NCI-H82 (cell line): ENCODE measurements at places on chromosomes 13 and 19.
A peak's percentile ranks its signal among the peaks of the same experiment; 100 is the strongest.

DNA sequence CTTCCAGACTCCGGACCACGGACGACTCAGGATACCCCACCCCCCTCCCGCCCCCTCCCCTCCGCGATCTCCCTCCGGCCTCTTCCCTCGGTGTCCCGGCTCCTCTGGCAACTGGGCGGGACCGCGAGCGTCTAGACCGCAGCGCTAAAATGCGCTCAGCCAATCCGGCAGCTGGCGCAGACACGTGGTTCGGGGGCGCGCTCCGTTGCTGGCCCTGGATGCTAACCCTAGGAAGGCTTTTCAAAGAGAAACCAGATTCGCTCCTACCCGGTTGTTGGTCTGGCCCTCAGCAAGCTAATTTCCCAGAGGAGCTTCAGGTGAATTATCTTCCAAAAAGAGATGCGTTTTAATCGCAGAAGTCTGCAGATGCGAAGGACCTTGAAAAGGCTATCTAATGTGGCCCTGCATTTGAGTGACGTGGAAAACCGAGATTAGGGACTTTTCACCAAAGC lies at the start of gene DZIP1:
Gene DZIP1, minus strand, starts transcription at position 106 of the 452 bp plus-strand sequence. CDS start 2,677 bp downstream, outside the sequence.
- peak; percentile 95 for DNase-seq

- no peak for DNase-seq
Measured at GRCh38 chr19:32350471-32350865, 5.1 kb downstream of the ZNF507 start.

GRCh38 chr19:52648336-52649016 lies 10.3 kb upstream of the ZNF83 start:
- DNase-seq = no peak

DNA sequence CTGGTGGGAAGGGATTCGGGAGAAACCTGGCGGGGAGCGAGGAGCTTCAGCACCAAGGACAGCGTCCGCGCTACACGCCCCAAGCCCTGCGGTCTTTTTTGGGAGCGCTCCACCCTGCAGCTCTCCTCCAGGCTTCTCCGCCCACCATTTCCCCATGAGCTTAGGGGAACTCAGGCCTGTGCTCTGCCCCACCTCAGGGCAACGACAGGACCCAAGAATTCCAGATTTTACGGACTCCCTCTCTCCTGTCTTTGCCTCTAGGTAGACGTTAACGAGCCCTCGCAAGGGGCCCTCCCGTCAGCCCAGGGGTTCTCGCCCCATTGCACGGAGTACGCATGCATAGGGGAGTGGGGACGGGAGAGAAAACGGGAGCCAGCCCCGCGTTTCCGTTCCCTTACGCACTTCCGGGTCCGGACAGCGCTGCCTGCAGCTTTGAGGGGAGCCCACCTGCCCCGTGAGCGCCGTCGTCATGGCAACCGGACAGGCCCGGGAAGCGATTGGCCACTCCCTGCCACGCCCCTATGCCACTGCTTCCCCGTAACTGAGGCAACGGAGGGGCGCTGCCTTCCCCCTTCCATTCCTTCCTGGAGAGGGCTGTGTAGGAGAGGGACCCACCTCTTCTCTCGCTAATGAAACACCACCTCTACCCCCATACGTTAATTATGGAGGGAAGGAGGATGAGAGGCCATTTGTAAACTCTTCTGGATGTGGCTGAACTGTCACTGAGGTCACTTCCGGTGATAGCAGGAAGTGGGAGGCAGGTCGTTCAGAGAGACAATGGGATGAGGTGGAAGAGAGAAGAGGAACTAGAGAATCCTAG lies 20.8 kb downstream of the NOVA2 start:
- peak; percentile 97 for DNase-seq

DNA sequence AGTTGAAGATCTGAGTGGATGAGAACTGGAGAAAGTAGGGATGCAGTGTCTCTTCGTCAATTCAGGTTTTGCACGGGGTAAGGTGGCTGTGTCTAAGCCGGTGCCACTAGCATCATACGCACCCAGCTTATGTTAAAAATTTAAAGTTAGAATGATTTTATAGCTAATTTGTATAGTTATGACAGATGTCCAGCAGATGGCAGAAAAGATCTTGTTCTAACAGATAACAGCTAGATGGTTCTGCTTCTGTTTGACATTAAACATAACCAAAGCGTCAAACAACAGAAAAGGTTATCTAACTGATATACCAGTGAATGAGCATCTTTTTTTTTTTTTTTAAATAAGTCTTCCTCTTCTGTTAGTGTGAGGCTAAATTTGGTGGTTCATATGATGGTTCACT lies 18.8 kb upstream of the EDDM13 start:
- peak; percentile 74 for DNase-seq

GRCh38 chr13:76758257-76758656 lies 127.9 kb downstream of the KCTD12 start:
- DNase-seq = no peak

- DNase-seq = no peak
Measured at GRCh38 chr13:52837850-52838249, 10.6 kb downstream of the PCDH8 start.

DNA sequence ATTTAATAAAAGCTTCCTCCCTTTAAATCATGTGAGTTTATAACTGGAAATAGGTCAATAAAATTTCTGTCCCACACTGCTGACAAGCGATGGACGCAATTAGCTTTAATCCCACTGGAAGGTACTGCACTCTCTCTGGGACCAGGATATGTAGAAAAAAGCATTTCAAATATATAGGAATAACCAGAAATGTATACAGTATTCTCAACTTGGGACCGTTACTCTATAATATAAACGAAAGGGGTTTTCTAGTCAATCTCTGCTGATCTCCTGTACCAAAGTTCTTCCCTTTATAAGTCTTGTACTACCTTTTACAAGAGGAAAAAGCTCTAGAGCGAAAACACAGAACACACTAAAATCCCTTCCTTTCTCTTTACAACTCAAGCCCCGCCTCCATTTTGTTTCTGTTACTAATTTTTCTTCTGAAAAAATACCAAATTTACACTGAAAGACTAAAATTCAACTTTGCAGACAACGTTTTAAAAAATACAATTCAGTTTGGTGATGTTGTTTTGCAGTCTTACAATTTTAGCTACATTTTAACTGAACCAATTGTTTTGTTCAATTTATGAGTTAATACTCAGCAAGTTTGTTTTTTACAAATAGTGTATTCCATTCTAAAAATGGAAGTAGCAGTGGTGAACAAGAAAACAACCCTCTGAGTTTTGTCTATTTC lies 1.7 kb upstream of the USPL1 start:
- DNase-seq = peak; percentile 65

DNA sequence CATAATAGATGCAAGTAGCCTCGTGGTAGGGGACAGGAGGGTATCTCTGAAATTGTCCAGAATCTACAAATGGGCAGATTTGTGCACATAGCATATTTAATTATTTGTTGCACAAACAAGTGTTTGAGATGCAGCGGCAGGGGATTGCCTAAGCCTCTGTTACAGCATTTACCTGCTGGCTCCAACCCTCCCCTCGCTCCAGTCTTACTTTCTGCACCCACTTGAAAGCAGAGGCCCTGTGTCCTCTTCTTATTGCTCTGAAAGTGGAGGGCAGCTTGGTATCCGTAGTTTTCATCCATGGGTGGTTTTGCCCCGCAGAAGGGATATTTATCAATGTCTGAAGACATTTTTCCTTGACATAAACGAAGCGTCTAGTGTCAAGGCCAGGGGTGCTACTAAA lies 73.0 kb upstream of the STK24 start:
- no peak for DNase-seq

DNA sequence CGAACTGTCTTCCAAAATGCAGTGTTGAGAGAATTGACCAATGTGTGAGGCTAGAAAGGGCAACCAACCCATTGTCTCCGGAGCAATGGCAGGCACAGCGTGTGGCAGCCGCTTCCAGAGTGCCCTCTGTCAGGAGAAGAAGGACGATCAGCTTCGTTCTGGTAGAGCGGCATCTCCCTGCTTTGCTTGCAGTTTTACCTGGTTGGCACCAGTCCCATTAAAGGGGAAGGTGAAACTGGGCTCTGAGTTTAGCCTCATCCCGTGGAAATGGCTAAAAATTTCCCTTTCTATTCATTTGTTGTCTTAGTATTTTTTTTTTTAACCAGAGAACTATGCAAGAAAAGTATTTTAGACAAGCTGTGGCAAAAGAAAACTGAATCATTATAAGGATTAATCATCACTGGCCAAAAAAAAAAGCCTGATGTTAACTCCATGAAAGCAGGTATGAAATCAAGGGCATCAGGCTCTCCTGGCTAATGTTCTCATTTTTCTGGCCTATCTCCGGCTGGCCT lies 81.5 kb upstream of the SLC7A1 start:
- no peak for DNase-seq

- no peak for DNase-seq
Measured at GRCh38 chr13:112172017-112172416, 105.1 kb downstream of the SOX1 start.

DNA sequence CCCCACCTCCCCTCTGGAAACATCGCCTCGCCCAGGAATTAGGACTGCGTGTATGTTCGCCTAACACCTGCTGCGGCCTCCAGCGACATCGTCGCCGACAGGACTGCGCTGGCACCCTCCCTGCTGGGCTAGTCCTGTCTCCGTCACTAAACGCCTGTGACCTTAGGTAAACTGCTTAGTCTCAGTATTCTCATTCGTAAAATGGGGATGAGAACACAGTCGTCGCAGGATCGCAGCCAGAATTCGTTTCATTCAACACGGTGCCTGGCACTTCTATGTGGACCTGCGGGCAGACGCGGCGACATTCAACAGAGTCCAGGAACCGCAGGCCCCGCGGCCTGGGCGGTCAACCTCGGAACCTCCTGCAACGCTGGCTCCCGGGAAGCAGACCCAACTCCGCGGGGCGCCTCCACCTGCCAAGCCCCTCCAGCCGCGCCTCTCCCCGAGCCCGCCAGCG lies 485 bp downstream of the CRYL1 start:
- DNase-seq = peak; percentile 64

GRCh38 chr13:40368127-40368891 lies 298.1 kb downstream of the FOXO1 start:
- DNase-seq = no peak

- peak; percentile 50 for DNase-seq
Measured at GRCh38 chr13:32660227-32660626, 74.0 kb downstream of the PDS5B start.

- peak; percentile 65 for DNase-seq
Measured at GRCh38 chr13:39035204-39035603, 2.7 kb downstream of the PROSER1 start.

GRCh38 chr19:33465371-33465770 lies 56.2 kb downstream of the PEPD start:
- no peak for DNase-seq

DNA sequence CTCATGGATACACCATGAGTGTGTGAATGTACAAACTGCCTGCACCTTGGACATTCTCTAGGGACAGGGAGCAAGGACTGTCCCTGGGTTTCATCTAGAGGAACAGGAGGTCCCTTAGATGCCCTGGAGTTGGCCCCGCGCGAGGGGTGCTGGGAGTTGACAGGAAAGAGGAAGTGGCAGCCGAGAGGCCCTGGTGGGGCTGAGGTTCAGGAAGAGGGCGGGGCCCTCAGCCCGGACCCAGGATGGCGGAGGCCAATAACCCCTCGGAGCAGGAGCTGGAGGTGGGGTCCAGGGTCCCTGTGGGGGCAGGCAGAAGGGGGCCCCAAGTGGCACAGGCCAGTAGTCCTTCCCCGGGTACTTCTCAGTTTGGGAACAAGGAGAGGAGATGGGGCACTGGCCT lies 6.9 kb downstream of the PKN1 start:
- no peak for DNase-seq

DNA sequence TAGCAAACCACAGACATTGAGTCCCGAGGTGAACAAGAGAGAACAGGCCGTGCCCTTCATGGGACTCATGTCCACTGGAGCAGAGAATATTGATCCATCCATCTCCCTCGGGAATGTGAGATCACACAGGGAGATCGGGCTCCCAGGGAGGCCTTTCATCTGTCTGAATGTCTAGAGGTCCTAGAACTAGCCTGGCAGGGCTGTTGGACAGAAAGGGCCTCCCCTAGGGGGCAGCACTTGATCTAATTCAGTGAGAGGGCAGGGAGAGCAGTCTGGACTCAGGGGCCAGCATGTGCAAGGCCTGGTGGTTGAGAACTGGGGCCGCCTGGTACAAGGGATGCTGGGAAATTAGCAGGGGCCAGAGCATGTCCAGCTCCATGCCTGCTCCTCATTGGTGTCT lies 4.3 kb downstream of the RUVBL2 start:
- DNase-seq = peak; percentile 90

- no peak for DNase-seq
Measured at GRCh38 chr19:3839941-3840340, 28.9 kb downstream of the ZFR2 start.

DNA sequence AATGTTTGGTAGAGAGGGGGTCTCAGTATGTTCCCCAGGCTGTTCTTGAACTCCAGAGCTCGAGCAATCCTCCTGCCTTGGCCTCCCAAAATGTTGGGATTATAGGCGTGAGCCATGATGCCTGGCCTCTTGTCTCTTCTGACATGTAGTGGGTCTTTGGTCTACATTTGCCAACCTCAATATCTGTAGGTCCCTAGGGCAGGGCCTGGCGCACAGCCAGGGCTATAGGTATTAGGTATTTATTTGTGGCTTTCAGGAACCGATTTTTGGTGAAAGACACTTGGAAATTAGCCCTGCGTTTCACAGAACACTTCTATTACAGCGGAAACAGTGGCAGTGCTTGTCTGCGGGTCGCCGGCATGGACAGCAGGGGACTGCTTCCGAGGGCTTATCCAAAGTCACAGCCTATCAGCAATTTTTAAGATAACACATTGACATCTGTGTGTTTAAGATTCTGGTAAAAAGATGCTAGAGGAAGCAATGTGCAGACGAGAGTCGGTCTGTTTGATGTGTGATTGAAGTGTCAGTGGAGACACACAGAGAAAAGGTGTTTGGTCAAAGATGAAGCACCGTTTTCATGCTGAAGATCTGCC lies 14.5 kb downstream of the ZNF536 start:
- DNase-seq = no peak

DNA sequence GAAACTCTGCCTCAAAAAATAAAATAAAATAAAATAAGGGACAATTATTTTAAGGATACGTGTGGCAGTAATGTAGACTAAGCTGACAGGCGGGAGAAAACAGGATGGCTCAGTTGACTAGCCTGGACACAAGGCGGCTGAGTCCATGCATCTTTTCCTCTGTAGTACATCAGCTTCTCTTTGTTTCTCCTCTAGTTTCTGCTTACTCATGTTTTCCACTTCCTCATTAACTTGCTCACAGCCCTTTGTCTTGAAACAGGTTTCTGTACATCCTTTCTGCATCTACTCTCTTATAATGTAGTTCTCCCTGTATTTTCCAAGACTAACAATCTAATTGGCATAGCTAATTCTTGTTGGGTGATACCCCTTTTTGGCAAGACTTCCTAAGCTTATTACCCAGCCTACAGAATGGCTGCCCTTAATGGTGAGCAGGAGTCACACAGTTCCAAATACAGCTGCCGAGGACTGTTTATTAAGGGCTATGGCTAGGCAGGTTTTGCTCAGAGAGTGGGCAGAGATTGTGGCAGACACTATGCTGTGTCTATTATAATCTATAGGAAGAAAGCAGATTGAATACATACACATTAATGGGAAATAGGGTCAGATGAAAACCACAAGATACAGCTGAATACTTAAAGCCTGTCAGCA lies 58.7 kb upstream of the KLF5 start:
- DNase-seq = peak; percentile 39
